ENCODE measurements at places on chromosomes 2 and 18.

DNA sequence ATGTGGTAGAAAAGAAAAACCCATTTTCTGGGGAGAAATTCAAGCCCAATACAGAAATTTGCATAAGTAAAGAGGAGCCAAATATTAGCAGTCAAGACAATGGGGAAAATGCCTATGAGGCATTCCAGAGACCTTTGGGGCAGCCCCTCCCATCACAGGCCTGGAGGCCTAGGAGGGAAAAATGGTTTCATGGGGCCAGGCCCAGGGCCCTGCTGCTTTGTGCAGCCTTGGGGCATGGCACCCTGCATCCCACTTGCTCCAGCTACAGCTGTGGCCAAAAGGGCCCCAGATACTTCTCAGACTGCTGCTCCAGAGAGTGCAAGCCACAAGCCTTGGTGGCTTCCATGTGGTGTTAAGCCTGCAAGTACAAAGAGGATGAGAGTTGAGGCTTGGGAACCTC lies 51.3 kb upstream of the CYP1B1 start:
- no peak for DNase-seq

DNA sequence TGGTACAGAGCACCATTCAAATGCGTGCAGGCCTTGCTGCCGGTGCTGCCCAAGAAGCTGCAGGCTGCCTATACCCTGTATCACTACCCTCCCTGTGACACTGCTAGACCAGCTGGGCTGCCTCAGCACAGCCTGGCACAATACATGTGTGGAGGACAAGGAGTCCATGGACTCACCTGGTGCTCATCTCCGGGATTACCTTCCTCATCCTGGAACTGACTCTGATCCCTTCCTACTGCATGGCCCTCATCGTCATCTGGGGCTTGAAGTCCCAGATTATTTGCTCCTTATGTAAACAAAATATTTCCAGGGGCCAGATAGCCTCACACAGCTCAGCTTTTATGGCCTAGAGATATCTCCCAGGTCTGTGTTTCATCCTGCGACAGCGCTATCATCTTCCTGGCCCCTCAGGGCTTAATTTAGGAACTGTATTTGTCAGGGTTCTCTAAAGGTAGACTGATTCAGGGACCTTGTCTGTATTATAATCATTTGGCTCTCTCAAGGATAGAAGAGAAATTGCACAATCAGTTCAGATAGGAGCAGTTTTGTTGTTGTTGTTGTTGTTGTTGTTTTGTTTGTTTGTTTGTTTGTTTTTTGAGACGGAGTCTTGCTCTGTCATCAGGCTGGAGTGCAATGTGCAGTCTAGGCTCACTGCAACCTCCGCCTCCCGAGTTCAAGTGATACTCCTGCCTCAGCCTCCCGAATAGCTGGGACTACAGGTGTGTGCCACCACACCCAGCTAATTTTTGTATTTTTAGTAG lies 42.9 kb downstream of the WDR75 start:
- no peak for DNase-seq

DNA sequence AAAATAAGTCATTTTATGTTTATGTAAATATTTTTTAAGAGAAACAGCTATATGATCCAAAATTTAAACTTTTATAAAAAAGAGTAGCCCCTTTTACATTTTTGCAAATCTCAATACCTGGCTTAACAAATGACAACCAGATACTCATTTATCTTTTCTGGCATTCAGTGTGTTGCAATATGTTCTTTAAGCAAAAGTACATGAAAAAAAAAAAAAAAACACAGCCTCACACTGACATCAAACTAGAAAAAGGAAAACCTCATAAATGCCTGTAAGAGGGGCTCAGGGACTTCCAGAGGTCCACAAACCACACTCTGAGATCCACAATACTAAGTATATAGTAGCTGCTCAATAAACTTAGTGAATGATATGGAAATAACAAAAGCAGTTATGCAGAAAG lies 21.9 kb downstream of the PPP4R3B start:
- no peak for DNase-seq

DNA sequence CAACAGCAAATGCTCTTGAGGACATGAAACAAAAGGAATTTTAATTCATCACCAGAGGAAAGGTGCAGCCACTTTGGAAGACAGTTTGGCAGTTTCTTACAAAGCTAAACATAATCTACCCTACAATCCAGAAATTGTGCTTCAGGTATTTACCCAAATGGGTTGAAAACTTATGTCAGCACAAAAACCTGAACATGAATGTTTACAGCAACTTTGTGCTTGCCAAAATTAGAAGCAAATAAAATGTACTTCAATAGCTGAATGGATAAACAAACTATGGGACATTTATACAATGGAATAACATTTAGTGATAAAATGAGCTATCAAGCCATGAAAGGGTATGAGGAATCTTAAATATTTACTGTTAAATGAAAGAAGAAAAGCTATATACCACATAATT lies 6.9 kb upstream of the MAP2 start:
- DNase-seq: no peak

GRCh38 chr2:237258116-237258515 lies 155.8 kb downstream of the COL6A3 start:
- DNase-seq: no peak

DNA sequence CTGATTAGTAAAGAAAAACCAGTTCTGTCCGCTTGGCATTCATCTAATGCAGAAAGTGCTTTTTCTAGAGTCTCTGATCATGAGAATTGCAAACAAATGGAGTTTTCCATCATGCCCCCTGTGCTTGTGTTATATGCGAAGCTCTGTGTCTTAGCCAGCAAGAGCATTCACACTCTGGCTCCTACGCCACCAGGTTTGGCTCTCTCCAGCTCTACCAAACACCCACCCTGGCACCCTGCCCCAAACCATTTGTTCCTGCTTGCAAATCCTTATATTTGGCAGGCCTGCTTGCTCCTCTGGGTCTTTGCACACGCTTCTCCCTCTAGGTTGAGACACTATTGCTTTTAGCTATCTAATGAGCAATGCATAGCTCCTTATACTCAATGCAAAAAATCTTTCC lies 204.1 kb upstream of the CYRIA start:
- DNase-seq: no peak

DNA sequence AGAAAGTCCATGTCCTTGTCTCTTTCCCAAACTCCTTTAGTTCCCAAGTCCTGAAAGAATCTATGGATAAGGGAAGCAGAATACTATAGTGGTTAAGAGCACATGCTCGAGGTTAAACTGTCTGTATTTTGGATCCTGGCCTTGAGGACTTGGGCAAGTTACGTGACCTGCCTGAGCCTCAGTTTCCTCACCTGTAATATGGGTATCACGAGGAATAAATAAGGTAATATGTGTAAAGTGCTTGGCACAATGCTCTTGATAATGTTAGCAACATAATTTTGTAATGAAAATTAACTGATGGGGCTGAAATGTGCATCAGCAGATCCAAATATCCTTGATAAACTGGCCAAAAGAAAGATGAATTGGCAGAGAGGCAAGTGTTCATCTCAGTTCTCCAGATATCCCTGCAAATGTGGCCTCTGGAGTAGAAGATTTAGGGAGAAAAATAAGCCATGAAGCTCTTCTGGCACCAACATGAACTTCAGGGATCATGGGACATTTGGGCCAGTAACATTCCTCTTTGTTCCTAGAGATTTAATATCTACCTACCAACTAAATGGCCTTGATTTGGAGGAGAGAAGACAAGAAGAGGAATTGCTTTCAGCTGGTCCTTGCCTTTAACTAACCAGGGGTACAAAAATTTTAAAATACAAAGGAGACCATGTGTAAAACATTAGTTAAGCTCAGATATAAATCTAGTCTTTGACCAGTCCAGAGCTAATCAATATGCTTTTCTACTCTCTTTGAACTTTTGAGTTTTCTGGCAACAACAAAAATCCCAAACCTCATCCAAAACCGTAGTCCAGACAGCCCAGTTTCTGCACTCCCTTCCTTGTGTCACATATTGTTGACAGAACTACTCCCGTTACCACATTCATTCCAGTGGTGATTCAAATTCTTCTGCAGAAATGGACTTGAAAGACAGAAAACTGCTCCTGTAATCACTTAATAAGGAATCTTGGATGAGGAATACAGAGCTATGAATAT lies 52.7 kb upstream of the EML4 start:
- DNase-seq: no peak

Measured in forelimb muscle (tissue), 1 donor.